GM12878 (cell line): ENCODE measurements at places on chromosomes 7 and 10. TPM values are rescaled to one million over a fixed set of nuclear protein-coding genes. Genes with fewer than 3 reads are reported as not detected.

WDR86 gene
- not detected in 2 replicates for total RNA-seq

SMIM30 gene
- total RNA-seq, result 42.2 and 46.2 TPM in 2 replicates

BAIAP2L1 gene
- total RNA-seq, result 49.5 and 49.9 TPM in 2 replicates

MMD2 gene
- not detected in 2 replicates for total RNA-seq

NEUROG3 gene
- not detected in 2 replicates for total RNA-seq

EGR2 gene
- total RNA-seq, result 24.8 and 28.2 TPM in 2 replicates

ASB10 gene
- not detected in 2 replicates for total RNA-seq

SCART1 gene
- 1.2 TPM in 2 replicates for total RNA-seq

ITPRID1 gene
- not detected in 2 replicates for total RNA-seq

SEPTIN7 gene
- 247 and 255 TPM in 2 replicates for total RNA-seq

CFAP43 gene
- total RNA-seq, result not detected in 2 replicates

MACC1 gene
- total RNA-seq, result 26.6 and 27.6 TPM in 2 replicates

GJD4 gene
- total RNA-seq, result not detected in 2 replicates

KMT2E gene
- total RNA-seq, result 48.1 and 52.7 TPM in 2 replicates
